Erythroblast (primary cell): ENCODE measurements at places on chromosomes 3 and 15.
A peak's percentile ranks its signal among the peaks of the same experiment; 100 is the strongest.

DNA sequence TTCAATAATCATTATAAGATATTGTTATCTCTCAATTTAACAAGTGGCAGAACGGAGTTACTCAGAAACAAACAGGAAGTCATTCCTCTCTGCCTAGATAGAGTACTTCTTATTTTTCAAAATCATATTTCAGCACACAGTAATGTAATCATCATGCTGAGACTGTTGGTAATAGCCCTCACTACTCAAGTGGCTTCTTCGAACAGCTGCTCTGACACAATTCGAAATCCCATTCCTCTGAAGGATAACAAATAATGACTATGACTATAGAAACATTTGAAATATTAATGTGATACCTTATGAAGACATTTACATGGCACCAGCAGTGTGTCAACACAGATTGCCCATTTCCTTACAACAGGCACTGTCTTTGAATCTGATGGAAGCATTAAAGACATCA lies 1249.8 kb downstream of the NSUN3 start:
- DNase-seq, result no peak

GRCh38 chr3:171269542-171269941 lies 190.7 kb downstream of the TNIK start:
- no peak for DNase-seq

GRCh38 chr3:116378077-116378476 lies 67.2 kb downstream of the LSAMP start:
- DNase-seq, result no peak

DNA sequence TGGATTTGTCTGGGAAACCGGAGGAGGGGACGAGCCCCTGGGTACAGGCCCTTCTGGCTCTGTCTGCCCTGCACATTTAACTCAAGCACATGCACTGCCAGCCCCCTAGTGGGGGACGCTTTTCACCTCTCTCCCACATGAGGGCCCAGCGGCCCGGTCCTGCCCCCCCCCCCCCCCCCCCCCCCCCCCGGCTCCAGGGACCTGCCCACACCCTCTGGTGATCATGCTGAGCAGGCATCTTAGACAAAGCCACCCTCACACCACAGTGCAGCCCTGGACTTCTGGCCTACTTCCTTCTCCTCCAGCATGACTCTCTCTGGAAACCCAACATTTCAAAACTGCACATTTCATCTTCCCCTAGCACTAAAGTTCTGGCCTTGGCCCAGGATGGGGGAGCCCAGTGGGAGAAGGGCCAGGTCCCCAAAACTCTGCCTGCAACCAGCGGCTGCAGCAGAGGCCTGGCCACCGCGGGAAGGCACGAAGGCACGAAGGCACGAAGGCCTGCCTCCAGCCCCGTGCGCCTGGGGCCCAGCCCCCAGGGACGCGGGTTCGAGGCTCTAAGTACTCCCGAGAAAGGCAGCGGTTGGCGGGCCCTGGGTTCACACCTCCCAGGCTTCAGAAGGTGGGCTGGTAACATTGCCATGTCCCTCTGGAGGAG lies 14.1 kb downstream of the KLF15 start:
- peak; percentile 8 for DNase-seq

GRCh38 chr3:185176750-185177359 lies 24.0 kb upstream of the C3orf70 start:
- DNase-seq, result peak; percentile 68

DNA sequence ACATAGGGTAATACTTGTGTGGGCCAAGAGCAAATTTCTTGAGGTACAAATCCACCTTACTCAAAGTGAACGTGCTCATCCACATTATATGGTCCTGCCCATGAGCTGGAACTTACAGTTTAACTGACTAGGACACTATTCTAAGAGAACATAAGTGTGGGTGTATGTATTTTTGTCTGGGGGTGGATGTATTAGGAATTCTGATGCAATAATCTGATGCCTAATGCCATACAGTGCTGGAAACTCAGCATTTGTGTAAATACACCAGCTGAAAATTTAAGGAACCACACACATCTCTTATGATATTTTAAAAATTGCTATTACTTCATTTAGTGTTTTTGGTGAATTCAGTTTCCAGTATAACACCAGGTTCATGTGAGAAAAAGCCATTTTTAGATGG lies 1350.7 kb downstream of the ZPLD1 start:
- no peak for DNase-seq

DNA sequence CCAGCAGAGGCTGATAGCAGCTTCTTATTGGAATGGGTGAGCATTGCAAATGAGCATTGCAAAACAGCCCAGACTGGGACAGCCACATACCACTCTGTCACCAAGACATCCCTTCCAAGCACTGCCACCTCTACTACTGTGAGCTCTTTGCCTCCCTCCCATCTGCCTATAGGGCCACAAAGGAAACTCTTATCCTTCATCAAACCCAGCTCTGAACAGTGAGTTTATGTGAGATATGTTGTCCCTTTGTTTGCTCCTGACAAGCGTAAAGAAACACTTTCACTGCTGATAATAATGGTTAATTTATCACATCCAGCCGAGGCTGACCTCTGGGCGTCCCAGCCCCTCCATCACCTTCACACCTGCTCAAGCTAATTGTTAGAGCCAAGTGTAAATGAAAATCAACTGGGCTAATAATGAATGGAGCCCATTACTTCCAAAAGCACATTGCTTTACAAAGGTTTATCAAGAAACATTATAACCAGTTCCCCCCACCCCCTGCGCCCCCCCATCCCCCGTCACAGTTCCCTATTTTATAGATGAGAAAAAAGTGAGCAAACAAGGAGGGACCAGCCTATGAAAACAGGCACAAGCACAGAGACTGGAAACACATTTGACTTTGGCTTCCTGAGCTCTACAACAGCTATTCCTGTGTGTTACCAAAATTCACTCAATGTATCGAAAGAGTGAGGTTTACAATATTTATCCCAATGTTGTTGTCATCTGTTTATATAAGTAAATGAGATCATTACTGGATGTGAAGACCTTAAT lies 146.3 kb downstream of the ANXA2 start:
- no peak for DNase-seq

DNA sequence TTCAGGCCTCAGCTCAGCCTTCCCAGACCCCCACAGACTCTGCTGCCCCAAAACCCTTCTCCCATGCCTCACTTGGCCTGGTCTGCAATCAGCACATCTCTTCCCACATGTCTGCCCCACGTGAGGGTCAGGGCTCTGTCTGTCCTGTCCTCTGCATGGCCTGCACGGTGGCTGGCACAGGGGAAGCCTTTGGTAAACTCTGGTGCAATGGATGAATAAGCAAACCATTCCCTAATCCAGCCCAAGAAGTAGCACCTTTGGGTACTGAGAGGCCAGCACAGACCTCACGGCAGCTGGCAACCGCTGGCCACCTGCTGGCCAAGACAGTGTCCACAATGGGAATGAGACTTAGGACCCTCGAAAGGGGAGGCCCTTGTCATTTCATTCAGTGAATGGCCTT lies 27.7 kb downstream of the ABTB1 start:
- no peak for DNase-seq

DNA sequence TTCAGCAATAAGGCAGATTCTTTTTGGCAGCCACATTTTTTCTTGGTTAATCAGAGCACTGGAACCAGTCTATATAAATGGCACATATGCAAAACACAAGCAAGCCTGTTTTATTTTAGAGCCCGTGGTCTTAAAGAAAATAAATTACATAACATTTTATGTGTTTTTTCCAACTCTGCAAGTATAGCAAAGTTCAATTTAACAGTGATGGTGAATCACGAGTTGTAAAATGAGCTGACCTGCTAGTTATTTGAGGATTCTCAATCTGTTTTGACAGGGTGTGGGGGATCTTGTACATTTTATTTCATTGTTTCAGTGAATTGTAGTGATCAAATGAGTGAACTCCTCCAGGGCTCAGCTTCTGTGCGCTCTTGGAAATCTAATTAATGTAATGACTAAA lies 2.7 kb downstream of the ARHGEF26 start:
- DNase-seq, result no peak

DNA sequence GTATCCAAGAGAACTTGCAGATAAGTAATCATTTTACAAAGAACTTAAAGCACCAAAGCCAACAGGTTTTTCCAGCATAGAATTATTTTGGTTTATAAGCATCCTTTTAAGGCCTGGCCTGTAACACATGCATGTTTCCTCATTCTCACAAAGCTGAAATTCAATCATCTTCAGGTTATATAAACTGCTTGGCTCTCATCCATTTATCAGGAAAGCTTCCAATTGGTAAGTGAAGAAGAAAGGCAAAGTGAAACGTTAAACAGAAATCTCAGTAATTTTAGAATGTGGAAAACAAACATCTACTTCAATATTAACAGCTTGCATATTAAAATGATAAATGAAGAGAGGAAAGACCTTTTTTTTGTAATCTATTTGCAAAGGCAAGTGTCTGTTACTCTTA lies 1.6 kb downstream of the SERP1 start:
- DNase-seq, result peak; percentile 38

DNA sequence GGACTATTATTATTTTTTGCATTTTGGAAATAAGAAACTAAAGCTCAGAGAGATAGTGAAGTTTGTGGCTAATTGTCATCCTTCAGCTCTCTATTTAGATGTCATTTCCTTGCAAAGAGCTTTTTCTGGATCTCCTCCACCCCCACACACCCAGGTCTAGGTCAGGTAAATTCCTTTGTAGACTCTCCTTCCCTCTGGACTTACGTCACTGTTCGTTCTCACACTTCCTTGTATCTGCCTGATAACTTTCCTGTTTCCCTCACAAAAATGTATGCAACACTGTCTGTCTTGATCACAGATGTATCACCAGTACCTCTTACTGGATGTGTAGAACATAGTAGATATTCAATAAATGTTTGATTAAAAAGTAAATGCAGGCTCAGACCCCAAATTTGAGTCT lies 6.1 kb upstream of the MB21D2 start:
- no peak for DNase-seq

DNA sequence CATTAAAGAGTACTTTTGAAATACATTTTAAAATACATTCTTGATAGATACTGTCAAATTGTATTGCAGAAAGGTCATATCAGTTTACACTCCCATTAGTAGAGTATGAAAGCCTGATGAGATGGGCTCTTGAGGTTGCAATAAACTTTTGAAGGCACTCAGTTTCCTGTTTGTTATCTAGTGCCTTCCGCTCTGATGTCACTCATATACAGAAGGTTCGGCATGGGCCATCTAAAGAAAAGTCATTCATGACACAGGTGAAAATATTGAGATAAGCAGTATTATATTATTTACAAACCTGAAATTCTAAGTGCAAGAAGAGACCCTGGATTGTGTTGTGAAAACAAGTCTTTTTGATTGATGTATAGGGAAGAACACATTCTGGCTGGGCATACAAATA lies 36.5 kb upstream of the DENND4A start:
- peak; percentile 54 for DNase-seq

GRCh38 chr15:91853511-91853947 lies at the start of gene SLCO3A1:
Gene SLCO3A1, plus strand, starts transcription at chr15:91853708.
- DNase-seq, result peak; percentile 57

- no peak for DNase-seq
Observed at GRCh38 chr3:186287711-186288110, 74.3 kb downstream of the DGKG start.

GRCh38 chr3:61177450-61177849 lies 73.8 kb downstream of the FHIT start:
- no peak for DNase-seq

- peak; percentile 32 for DNase-seq
Observed at GRCh38 chr3:71874618-71875017, 89.7 kb upstream of the PROK2 start.

DNA sequence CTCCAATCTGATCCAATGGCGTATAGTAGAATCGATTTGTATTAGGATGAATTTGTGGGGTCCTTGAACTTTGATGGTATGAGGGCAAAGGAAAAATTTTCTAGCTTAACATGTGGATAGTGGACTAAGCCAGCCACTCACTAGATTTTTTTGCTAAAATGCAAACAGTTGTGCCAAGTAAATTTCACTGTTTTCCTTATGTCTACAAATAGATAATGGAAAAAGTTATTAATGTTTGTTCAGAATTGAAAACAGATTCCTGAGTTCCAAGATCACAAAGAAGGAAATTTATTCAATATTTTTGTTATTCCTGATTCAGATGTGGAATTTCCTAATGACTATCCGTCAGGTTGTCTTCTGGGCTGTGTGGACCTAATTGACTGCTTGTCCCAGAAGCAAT lies 35.2 kb upstream of the ZNF609 start:
- no peak for DNase-seq

DNA sequence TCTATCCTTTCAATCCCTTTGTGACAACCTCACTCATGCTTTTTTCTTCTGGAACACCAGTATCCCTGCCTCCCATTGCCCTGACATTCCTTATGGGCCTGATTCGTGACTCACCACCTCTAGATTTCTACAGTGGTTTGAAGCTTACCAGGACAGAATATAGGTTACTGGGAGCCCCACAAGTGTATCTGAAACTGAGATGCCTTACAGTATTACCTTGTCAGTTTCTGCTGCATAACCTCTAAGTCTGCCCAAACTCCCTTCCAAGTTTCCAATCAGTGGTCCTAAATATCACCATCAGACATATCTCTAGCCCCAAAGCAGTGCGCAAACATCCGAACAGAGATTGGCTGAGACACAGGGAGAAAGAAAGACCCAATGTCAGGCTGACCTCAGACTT lies 5.6 kb downstream of the CPB1 start:
- DNase-seq, result no peak

DNA sequence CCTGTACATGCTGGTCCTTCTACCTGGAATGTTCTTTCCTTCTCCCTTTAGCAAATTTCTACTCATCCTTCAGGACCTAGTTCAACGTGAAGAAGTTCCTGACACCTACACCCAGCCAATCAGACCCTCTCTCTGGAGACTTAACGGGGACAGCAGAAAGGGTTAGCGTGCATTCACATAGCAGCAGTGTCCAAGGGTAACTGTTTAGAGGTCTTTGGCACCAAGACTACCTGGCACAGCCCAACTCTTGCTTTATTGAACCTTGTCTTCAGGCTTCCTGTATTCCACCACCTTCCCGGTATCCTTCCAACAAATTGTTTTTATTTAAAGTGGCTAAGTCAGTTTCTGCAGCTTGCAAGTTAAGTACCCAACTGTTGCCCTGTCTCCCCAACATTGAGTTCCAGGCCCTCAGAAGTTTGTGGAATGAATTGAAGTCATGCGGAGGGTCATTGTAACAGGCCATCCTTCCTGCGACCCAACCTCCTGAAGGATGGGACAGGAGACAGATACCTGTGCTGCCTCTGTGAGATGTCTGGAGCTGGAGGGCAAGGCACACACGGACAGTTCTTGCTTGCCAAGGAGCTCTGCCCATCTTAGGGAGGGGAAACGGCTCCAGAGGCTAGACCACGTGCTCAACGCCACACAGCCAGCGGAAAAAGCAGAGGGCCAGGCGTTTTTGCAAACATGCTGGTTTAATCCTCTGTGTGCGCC lies 14.4 kb upstream of the WNT7A start:
- DNase-seq, result no peak

GRCh38 chr3:23837286-23837685 lies 31.5 kb downstream of the UBE2E1 start:
- no peak for DNase-seq
